ENCODE measurements at places on chromosomes 16 and 17.

DNA sequence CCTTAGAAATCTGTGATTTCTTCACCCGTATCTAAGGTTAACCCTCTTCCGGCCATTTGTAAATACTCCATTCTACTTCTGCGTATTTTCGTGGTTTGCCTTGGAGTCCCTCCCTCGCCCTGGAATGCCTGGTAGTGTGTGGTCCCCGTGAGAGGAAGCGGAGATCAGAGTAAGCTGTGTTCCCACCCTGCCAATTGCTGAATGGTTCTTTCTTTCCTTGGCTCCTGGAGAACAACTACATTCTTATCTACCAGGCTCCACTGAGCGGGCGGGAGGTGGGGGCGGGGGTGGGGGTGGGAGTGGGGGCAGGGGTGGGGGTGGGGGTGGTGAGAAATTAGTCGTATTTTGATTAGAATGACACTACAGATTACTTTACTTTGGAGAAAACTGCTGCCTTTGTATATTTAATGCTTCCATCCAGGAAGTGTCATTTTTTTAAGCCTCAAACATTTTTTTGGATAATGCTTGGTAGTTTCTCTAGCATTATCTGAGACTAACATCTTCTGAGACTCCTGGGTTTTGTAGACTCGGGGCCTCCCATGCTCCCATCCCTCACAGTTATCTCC, 20.9 kb upstream of the FASN start:
- DNase-seq: no peak

DNA sequence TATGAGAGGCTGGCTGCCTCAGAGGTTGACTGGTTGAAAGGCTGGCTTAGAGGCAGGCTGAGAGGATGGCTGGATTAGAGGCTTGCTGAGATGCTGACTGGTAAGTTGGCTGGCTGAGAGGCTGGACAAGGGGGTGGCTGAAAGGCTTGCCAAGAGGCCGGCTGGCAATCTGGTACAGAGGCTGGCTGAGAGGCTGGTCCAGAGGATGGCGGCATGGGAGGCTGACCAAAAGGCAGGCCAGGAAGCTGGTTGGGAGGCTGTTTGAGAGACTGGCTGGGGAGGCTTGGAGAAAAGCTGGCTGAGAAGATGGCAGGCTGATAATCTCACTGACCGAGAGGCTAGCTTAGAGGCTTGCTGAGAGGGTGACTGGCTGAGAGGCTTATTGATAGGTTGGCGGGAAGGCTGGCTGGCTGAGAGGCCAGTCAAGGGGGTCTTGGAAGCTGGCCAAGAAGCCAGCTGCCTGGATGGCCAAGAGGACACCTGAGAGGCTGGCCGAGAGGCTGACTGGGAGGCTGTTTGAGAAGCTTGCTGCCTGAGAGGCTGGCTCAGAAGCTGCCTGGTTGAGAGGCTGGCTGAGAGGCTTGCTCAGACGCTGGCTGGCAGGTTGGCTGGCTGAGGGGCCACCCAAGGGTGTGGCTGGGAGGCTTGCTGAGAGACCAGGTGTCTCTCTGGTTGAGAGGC, 34.2 kb upstream of the ACSM2B start:
- no peak for DNase-seq

GRCh38 chr16:86389566-86390328, 120.6 kb upstream of the FOXF1 start:
- no peak for DNase-seq

DNA sequence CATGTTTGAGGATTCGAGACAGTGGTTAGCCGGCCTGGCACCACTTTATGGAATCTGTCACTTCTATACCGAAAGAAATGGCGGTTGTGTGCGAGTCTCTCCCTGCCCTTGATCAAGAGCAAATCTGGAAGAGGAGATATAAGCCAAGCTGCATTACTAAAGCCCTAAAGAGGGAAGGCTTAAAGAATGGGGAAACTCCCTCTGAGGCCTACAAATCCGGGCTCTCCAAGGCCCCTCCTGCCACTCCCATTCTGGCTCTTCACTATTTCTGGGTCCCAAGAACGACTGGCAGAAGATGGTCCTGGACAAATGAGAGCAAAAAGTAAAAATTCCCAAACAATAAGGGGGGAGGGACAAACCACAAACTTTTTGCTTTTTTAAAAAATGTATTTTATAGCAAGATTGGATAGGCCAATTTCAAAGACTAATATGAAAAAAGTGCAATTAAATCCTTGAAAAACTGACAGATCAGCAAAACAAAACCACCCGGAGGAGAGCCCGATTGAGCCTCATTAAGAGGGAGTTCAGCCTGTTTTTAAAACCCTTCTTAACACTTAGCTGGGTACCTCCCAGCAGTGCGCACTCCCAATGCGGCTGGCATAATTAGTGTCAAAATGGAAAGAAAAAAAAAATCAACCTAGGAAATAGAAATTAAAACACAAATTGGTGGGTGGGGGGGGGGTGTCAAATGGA, 193.5 kb downstream of the ZFHX3 start:
- no peak for DNase-seq

- DNase-seq: no peak
These were observed 174.9 kb downstream of the ZFHX3 start for GRCh38 chr16:72873044-72873443.

- no peak for DNase-seq
These were observed 1.7 kb downstream of the ADGRG5 start for GRCh38 chr16:57544124-57544653.

DNA sequence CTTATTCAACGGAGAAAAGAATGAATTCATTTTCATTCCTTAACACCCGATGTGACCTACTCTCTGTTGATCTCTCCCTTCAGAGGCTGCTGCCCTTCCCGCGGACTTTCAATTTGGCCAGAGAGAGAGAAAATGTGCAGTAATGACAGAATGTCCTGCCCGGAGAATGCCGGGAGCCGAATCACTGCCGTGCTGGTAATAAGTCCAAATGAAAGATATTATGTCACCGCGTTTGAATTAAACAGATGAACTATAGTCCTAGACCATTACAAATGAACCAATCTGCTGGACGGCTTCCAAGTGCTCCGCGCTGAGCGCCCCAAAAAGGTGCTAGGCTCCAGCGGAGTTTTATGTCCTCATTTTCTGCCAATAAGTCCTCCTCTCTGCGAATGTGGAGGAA, 14.7 kb upstream of the C16orf82 start:
- no peak for DNase-seq

DNA sequence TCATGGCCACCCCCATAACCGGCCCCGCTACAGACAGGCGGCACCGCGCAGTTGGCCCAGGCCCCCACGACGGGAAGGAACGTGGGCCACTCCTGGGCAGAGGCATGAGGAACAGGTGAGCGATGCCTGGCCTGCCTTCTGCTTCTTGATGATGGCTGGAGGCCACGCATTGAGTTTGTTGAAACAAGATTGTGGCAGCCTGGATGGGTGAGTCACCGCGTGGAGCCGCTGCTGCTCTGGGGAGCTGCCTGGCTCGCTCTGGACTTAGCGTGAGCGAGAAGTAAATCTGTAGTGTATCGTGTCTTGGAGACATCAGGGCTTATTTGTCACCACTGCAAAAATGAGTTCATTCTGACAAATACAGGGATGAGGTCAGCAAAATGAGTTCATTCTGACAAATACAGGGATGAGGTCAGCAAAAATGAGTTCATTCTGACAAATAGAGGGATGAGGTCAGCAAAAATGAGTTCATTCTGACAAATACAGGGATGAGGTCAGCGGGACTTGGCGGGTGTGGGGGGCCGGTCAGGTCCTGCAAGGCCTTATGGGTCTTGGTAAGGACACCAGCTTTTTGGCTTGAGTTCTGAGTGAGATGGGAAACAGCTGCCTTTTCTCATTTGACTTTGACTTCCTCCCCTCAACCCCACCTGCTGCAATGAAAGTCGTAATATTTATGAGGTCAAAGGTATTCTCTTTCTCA, 93.0 kb downstream of the SEC14L1 start:
- peak; percentile 84 for DNase-seq

DNA sequence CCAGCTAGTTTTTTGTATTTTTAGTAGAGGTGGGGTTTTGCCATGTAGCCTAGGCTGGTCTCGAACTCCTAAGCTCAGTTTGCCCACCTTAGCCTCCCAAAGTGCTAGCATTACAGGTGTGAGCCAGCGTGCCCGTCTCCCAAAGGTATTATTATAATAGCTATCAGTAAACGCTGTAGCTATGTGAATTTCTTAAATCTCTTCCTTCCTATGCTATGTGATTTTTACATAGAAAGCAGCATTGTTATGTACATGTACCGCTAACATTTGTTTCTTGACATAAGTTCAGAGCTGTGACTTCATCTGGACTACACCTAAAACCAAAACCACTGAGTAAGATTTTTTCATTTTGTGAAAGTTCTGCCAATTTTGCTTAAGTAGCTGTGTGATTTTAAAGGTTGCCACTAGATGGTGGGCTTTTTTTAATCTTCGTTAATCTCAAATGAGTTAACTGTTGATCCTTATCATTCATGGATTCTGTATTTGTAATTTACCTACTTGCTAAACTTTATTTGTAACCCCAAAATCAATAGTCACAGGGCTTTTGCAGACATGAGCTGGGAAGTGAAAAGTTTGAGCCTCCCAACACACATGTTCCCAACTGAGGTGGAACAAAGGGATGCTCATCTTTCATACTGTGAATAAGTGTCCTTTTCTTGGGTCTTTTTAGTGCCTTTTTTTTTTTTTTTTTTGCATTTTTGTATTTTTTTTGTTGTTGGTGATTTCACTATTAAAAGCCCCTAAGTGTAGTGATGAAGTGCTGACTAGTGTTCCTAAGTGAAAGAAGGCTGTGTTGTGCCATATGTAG, 21.9 kb downstream of the PRKAR1A start:
- no peak for DNase-seq

GRCh38 chr17:34312080-34312479, 7.2 kb upstream of the CCL8 start:
- no peak for DNase-seq

GRCh38 chr17:35934760-35935159, 4.2 kb upstream of the RDM1 start:
- no peak for DNase-seq

DNA sequence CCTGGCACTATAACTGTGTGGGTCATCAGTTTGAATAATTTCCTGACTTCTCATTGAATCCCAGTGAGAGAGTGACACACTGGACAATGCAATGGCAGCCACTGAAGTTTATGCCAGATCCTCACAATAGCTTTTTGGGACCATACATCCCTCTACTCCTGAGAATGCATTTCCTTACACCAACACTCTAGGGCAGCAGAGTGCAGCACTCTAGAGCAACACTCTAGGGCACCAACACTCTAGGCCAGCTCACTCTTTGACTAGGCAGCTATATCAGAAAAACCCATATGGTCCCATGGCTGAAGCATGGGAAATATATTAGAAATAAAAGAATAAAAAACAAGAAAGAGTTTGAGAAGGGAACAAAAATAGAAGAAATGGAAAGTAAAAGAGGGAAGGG, 309.2 kb downstream of the MAP2K6 start:
- no peak for DNase-seq

- DNase-seq: no peak
These were observed 49.9 kb upstream of the ELAC2 start for GRCh38 chr17:13067629-13068303.

DNA sequence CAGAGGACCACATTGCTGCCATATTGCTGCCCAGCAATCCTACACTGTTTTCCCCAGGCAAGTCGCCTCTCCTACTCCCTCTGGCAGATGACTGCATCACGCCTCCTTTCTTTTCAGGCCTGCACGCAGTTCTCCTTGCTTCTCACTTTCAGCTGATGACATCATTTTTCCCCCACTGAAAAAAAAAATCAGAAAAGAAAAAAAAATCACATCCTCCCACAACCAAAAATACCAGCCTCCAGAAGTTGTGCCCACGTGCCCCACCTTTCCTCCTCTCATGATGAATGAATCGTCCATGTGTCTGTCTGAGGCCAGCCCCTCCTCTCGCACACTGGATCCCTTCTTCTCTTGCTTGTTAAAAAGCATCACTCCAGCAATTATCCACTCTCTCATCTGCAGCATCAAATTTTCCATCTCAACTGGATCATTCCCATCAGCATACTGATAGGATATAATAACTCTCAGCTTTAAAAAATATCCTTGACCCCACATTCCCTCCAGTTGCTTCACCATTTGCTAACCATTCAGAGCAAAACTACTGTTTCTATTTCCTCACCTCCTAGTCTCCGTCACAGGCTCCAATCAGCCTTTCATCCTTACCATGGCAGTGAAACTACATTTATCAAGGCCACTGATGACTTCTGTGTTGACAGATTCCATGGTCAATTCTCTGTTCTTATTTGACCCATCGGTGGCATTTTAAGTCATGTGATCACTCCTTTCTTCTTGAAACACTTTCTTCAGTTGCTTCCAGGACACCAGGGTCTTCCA, 30.1 kb upstream of the DYNLL2 start:
- DNase-seq: no peak

DNA sequence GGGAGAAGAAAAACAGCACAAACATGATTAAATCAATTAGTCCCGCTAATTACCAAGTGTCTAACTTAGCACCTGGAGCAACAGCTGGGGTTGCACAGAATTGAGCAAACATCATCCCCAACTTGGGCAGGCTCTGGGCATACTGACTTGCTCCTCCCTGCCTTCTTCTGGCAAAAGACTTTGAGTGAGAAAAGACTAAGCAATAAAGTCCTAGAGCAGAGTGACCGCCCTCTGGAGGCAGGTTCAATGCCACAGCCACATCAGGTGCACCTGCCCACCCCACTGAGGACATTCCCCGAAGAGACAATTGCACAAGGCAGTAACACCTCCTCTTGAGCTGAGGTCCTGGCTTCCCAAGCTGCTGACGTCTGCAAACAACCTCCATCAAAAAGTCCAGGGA, 358.3 kb downstream of the SOX9 start:
- DNase-seq: no peak

DNA sequence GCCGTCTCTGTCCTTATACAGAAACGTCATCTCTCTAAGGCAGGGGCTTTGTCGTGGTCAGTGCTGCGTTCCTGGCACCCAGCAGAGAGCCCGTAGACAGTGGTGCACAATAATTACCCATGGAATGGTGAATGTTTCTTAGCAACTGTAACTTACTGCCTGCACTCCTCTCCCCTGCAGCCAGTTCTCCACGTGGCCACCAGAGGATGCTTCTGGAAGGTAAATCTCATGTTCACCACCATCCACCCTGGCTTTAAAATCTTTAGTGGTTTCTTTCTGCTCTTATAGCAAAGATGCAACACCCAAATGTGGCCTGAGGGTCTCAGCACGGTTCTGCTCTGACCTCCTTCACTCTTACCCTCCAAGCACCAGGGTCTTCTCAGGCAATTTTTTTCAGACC, 150.8 kb downstream of the GRIN2A start:
- DNase-seq: no peak

DNA sequence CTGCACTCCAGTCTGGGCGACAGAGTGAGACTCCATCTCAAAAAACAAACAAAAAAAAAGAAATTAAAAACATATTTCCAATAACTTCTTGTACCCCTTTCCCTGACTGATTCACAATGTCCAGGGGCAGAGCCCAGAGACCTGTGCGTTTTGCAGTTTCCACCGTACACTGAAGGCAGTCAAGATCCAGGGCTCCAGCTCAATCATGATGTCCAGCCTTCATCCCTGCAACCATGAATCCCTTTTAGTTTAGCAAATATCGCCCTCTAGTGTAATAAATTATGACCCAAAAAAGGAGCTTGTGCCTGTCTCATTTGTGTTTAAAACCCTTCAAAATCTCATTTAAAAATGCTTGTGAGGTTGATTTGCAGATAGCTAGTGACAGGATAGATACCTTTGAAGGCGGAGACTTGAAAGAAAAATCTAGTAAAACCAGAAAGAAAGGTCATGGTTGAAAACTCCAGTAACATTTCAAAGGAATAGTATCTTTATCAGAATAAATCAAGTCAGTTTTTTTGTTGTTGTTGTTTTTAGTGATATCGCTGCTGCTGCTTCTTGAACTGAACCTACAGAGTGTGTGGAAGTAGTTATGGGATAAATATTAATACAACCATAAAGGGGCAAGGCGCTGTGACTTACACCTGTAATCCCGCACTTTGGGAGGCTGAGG, 3.7 kb upstream of the ERN1 start:
- DNase-seq: peak; percentile 83

Data from erythroblast (primary cell).